ENCODE measurements at places on chromosomes 1 and 21. TPM values are rescaled to one million over a fixed set of nuclear protein-coding genes. Genes with fewer than 3 reads are reported as not detected.

- no peak for DNase-seq
These were observed 441.5 kb downstream of the SMYD3 start for GRCh38 chr1:246065592-246065991.

DNA sequence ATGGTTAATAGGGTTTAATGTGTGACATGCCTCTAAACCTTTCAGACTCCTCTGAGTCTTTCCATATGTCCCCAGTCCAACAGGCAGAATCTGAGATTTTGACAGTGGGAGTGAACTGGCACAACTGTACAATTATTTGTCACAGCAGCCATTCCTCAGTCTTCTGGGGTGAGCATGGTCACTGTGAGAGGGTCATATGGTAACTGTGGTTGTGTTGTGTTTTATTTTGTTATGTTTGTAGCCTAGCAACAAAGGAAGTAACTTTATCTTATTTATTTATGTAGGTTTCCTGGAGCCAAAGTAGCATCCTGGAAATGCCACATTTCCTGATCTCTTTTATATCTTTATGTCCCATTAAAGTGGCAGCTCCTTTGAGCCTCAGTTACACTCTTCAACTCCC is 1067.9 kb downstream of the TTLL7 start:
- DNase-seq = no peak

DNA sequence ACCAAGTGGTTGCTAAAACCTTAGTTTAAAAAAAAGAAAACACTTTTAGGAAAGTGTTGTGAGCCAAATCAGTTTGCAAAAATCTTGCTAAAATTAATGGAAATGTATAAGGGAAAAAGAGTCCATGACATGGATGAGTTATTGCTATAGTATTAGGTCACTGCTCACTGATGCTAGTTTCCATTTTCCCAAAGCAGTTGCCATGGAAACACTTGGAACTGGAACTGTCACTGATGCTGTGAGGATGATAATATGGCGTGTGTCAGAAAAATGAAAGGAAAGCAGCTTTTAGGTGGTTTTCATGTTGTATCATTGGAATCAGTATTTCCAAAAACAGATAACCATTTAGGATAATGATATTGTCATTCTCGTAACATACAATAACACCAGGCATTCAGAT is 104.4 kb downstream of the PHTF1 start:
- DNase-seq = no peak

- DNase-seq = no peak
These were observed 87.3 kb downstream of the BACH1 start for GRCh38 chr21:29385934-29386520.

ANKRD34A gene
- total RNA-seq = 0.24 TPM

Data from pancreas (tissue), 10 donors.